ENCODE measurements at places on chromosomes 2 and 18.

DNA sequence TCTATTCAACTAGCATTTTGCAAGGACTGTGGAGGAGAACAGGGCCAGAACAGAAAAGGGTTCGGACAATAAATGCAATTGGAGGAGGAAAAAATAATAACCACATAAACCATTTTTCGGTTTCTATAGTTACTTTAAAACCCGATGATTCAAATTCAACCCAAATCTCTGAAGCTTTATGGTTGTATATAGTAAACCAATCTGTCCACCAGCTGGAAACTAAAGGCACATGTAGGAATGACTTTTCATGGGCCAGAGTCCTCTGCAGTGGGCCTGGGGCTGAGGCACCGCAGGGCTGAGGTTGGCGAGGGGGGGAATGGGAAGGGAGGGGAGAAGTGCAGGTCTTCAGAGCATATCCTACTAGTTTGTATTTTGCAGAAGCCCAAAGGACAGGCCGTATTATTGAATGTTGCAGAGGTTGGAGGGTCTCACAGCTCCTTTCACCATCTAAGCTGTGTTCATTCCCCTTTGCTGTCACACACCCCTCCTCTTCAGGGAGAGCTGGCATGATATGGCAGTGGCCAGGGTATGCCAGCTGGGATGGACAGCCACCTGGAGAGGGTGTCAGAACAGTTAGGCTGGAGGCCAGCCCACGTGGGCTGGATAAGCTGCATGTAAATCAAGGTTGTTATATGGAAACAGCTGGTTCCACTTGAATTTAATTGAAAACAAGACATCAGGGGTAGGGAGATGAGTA, 267.1 kb downstream of the PRKCE start:
- no peak for DNase-seq

DNA sequence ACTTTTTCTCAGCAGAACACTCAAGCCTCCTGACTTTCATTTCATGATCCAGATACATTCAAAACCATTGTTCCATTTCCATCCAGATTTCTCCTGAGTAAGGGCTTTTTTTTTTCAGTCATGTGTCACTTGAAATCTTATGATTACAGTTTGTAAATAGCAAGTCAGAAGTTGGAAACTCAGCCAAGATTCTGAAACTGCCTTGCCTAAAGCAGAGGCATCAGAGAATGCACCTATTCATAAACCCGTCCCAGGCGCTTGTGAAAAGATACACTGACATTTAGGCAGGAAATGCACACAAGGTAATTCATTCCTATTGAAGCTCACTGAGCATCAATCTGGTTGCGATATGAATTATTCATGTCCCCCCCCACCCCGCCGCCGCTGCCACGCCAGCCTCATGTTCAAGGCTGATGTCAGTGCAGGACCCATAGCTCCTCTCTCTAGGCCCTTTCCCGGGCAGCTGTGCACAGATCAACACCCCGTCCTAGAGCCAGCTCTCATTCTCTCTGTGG, 30.4 kb upstream of the MGAT4A start:
- peak; percentile 62 for DNase-seq

GRCh38 chr2:19864381-19864780, 37.4 kb downstream of the TTC32 start:
- no peak for DNase-seq

DNA sequence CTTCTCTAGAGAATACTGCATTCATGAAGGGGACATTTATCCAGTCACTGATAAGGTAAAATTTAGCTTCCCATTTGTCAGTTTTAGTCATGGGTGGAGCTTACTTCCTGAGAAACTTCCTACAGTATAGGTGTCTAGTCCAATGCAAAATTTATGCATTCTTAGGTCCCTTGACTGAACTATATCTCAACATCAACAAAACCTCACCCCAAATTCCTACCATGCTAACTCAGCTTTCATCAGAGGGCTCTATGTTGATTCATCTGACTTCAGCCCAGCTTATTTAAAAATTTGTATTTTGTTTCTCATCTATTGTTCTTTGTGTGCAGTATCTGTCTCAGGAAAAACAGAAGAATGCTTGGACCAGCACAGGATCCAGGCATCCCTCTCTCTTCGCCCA, 296.4 kb upstream of the ACVR2A start:
- DNase-seq, result no peak

GRCh38 chr2:73736378-73736777, 767 bp downstream of the TPRKB start:
- DNase-seq, result no peak

DNA sequence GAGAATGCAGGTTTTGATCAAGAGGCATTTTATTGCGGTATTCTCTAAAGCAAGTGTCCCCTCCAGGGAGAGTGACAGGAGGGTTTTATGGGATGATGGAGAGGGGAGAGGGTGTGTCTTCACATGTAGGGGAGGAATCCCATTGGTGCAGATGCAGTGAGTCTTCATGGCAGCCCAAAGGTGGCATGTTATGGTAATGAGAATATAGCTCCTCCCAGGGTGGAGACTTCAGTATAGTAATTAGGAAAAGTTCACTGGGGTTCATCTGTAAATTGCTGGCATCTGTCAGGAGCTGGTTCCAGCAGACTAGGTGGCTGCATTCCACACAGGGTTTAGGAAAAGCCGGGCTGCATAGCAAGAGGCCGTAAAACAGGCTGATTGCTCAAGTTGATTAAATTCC, 230.7 kb upstream of the CCDC68 start:
- DNase-seq, result no peak

DNA sequence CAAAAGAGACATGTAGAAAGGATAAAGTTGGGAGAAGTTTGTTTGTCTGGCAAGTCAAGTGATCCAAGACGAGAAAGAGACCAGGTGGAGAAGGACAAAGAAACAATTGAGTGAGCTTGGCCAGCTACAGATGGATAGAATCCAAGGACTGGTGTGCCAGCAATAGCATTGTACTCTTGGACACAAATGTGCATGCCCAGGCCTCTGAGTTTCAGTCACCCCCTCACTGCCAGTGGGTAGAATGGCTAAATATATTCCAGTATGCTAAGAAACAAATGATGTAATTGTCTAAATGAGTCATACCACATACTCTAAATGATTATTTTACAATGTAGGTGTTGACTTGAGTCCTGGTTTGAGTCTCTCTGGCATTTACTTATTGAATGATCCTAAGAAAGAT, 881.3 kb downstream of the LRRTM4 start:
- no peak for DNase-seq

GRCh38 chr2:69309351-69310110, 77.5 kb downstream of the GFPT1 start:
- DNase-seq, result no peak

DNA sequence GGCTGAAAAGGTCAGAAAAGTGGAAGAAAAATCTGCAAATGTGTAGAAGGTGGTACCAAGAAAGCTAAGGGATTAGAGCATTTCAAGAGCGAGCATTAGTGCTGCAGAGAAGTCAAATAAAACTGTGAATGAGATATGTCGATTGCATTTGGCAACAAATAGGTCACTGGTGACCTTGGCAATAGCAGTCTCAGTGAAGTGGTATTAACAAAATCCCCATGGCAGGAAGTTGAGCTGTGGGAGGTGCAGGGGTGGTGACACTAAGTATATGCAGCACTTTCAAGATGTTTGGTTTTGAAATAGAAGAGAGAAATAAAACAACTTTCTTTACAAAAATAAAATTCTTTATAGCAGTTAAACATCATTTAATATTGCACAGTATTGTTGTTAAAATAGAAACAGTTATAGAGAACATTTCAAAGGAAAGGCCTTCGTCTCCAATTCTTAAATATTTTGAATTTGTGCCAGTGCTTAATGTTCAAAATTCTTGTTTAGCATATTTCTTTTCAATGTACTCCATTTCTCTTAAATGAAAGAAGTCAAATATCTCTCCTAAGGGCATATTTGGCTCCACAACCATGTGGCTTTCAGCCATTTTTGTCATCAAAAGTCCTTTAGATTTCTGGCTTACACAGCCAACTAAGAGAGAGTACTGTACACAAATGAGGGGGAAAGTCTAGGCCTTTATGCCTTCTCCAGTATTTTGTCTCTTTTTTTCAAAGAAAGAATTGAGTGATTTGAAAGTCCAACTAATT, 443.0 kb upstream of the MMADHC start:
- DNase-seq, result no peak

- DNase-seq, result no peak
Measured at GRCh38 chr2:65845442-65846182, 413.2 kb upstream of the SPRED2 start.

- DNase-seq, result no peak
Measured at GRCh38 chr2:17148407-17149145, 369.7 kb downstream of the RAD51AP2 start.

DNA sequence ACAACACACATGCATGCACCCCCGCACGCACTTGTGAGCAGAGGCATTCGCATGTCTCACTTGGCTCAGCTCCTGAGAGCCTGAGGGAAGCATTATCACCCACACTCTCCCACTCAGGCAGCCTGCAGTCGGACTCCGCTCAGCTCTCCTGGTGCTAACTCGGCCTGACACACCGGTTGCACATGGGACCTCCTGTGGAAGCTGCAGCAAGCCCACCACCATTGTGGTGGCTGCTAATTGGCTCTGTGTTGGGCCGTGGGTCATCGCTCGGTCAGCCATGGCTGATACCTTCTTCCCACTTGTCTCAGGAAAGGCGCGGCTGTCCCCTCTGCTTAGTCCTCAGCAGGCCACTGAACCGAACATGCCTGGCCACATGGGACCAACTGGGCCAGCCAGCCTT, 13.7 kb upstream of the TEX261 start:
- DNase-seq, result no peak

GRCh38 chr2:22283436-22283835, 1101.5 kb upstream of the KLHL29 start:
- no peak for DNase-seq

- DNase-seq, result no peak
Measured at GRCh38 chr2:98909317-98910211, 26.5 kb downstream of the CRACDL start.

DNA sequence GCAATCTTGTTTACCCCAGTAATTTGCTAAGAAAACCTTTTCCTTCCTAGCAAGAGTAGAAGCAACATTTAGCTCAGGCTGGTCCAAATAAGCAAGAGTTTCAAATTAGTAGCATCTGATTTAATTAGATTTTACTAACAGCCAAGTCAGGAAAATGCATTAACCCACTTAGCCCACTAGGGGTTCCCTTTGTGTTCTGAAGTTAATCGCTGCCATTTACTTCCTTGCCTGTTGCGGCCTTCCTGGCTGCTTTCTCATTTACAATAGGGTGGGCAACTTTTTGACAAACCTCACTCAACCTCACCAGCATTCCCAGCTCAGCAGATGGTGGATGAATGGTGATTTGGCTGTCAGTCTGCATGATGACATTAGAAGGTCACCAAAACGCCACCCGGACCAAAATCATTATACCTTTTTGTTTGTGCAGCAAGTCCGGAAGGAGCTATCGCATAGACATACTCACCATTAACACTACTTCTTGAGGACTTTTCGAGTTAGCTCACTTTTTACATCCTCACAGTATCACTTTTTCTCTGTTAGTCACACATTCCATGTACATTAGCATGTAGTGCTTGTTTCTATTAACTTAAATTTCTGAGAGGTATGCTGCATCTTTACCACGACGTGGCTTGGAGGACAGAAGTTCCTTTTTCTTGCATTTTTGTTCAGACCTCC, 101.5 kb upstream of the SETBP1 start:
- DNase-seq, result no peak

GRCh38 chr2:236366397-236366796, 102.2 kb upstream of the ASB18 start:
- DNase-seq, result no peak

GRCh38 chr2:149056541-149057255, 18.2 kb downstream of the LYPD6B start:
- DNase-seq, result no peak

- no peak for DNase-seq
Measured at GRCh38 chr2:40353231-40353630, 98.7 kb downstream of the SLC8A1 start.

- no peak for DNase-seq
Measured at GRCh38 chr2:78175645-78176044, 653.5 kb upstream of the LRRTM4 start.

DNA sequence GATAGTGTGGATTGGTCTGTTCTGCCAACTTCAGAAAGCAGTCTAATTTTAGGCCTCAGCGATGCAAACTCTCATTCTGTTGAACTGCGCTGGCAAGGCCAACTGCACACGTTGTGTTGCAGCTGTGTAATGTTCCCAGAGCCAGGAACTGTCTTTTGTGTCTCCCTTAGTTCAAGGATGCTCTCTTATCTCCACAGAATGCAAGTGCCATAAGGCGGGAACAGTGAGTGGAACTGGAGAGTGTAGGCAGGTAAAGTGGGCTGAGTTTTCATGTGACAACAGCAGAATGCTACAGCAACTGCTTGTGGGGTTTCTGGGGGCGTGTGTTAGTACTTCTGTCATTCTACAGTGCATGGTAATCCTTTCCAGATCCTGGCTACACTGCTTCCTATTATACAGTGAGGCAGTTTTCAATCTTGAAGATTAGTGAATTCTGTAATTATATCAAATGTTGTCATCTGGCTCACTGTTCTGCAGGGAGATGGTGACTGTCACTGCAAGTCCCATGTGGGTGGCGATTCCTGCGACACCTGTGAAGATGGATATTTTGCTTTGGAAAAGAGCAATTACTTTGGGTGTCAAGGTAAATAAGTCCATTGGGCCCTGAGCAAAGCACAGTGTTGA, 125.8 kb downstream of the LAMA3 start:
- no peak for DNase-seq

- DNase-seq, result no peak
Measured at GRCh38 chr2:60644951-60645350, 91.5 kb upstream of the BCL11A start.
